ENCODE measurements at places on chromosomes 2 and 18.

DNA sequence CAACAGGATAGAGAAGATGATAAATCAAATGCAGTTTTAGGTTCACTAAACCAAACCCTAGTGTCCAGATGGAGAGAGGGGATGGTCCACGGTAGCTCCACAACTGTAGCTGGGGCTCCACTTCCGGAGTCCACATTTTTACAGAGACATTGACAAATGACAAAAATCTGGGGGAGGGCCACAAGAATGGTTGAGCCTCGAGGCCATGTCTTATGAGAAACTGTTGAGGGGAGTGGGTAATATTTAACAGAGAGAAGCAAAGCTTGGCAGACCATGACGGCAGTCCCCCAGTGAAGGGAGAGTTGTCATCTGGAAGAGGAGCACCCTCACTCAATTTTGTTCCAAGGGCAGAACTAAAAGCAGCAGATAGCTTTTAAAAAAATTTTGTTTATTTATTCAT lies 17.6 kb upstream of the EPHA4 start:
- DNase-seq, result no peak

GRCh38 chr2:105055613-105056012 lies 17.7 kb downstream of the MRPS9 start:
- no peak for DNase-seq

GRCh38 chr18:24043403-24043802 lies 28.8 kb downstream of the TTC39C start:
- no peak for DNase-seq

GRCh38 chr2:22281033-22281432 lies 1103.9 kb upstream of the KLHL29 start:
- DNase-seq, result no peak

DNA sequence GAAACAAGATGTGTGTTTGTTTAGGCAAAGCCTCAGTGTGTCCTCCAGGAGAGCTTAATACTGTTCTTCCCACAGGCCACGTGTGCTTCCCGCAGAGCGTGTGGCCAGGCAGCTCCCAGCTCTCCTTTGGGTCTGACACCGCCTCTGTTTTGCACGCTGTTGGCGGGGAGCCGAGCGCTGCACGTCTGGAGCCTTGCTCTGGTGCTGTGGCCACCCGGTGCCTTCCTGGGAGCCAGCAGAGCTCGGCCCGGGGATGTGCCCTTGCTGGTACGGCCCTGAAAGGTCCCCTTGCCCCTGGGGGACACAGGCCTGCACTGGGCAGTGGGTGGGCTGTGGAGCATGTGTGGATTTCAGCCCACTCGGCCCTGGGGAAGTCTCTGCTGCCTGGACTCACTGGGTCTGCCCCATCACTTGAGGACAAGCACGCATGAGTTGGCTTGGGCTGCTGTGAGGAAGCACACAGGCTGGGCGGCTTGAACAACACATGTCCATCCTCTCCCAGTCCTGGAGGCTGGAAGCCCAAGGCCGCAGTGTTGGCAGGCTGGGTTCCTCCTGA lies 160.7 kb upstream of the HDAC4 start:
- DNase-seq, result no peak

- DNase-seq, result no peak
Measured at GRCh38 chr2:9637330-9637729, 6.5 kb upstream of the YWHAQ start.

DNA sequence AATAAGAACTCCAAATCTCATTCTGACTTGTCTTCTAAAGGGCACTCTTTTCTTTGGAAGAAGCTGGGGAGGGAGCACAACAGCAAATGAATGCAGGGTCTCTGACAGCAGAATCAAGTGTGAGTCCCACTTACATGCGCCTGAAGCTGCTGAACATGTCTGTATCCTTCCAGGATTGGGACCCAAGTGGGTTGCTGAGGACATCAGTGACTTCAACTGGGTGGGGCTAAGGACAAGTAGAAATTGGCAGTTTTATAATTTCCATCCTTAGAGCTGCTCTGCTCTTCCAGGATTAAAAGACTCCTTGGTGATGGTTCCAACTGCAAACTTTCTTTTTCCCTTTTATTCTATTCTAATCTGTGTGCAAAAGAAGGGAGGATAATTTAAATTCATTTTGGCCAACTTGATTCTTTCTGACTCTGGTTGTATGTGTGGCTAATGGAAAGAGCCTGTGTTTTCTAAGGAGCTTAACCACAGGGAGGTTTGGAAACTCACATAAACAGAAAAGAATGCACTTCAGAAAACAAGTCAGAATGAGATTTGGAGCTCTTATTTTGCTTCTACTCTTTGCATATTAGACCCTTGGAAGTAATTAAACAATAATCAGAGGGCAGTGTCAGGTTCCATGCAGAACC lies 20.6 kb downstream of the ANTXR1 start:
- no peak for DNase-seq

GRCh38 chr2:74892609-74893008 lies 58.7 kb downstream of the HK2 start:
- DNase-seq, result no peak

GRCh38 chr18:31657823-31658669 lies 26.3 kb downstream of the B4GALT6 start:
- no peak for DNase-seq

DNA sequence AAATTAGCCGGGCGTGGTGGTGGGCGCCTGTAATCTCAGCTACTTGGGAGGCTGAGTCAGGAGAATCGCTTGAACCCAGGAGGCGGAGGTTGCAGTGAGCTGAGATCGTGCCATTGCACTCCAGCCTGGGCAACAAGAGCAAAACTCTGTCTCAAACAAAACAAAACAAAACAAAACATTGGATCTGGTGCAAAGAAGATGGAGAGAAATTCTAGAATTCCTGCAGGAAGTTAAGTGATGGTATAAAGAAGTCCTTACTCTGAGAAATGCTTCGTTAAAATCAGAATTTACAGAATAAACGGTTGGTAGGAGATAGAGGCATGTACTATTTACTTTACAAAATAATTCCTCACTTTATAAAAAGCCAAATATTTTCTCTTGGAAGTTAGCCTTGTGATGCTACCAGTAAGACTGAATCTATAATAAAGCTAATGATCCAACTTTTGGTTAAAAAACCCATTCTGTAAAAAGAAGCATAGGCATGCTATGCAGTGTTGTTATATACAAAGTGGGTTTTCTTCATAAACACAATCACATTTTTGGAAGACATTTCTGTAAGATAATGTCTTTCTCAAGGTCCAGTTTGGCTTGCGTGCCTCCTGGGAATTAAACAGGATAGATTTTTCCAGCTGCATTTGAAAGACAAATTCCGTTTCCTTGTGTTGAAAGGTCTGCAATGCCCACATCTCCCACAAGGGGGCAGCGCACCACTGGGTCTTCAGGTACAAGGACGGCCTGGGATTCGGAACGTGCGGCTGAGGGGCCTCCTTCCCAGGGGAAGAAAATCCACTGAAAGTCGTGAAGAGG lies 35.6 kb upstream of the PNO1 start:
- peak; percentile 63 for DNase-seq

GRCh38 chr2:239930871-239931771 lies 94.0 kb downstream of the NDUFA10 start:
- DNase-seq, result no peak

DNA sequence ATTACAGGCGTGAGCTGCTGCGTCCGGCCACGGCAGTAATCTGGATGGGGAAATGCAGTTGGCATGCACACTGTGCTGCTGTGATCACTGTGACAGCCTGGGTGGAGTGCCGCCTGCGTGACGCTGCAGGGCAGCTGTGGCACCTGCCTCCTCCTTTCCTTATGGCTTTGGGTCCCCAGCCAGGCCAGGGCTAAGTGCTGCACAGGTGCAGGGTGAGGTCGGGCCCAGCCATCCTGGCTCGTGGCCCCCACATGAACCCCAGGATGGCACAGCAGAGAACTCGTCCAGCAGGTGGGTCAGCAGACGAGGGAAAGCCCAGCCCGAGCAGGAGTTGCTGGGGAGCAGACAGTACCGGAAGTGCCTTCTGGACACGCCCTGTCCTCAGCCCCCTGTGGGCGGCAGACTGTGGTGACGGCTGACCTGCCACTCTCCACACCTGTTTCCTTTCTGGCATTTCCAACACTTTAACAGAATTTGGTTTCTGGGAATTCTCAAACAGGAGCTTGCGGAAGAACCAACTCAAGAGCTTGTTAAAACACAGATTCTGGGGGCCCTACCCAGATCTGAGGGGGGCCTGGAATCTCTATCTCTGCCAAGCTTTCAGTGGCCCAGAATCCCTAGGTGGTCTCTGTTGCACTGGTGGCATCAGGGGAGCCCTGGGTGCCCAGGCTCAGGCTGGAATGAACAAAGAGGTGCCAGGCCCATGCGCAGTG lies 16.9 kb downstream of the HS1BP3 start:
- DNase-seq, result no peak

DNA sequence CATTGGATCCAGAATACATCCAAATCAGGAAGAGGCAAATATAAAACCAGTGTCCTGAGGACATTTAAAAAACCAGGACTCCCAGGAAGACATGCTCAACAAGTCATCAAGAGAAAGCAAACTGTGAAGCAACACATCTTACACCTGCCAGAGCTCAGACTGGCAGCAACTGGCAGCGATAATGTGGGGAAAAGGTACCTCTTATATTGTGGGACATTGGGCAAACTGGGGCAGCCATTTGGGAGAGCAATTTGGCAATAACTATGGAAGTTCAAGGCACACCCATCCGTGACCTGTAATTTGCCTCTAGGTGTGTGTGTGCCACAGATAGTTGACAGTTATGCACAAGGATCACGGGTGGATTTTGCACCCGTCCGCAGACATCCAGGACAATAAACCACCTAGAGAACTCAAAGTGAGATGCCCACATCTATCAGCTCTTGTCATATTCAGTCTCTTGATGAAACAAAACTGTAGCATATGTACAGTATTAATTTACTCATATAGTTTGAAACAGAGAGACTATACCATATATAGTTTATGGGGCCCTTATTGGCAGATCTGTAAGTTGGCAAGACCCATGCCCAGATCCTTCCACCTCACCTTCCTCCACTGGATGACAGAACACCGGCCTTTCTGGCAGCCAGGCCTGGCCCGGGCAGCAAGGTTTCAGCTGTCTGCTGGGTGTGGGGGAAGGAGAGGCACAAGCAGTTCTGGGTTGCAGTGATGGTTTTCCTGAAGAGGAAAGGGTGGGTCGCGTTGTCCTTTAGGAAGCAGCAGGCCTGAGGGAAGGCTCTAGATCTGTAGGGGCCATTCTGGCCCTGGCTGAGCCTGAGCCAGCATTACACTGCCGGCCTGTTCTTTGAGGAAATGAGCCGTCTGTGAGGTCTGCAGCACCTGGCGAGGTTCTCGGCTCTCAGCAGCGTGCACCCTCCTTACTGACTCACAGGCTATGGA lies 18.8 kb downstream of the HJURP start:
- no peak for DNase-seq

GRCh38 chr18:58230438-58231179 lies 186.6 kb downstream of the NEDD4L start:
- no peak for DNase-seq

DNA sequence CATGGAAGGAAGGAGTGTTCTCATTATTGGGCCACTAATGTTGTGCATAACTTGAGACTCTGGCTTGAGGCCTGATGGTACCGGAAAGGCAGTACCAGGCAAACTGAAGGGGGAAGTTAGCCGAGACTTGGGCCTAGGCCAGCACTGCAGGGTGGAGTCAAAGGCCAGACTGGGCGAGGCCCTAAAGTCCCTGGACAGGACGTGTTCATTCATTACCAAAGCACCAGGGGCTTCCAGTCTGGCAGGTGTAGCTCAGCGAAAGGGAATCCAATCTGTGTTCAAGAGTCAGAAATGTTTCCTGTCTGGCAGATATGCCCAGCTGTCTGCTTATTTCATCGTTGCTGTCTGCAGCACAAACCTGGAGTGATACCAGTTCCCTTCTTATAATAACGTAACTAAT lies 4.7 kb upstream of the ITSN2 start:
- no peak for DNase-seq

DNA sequence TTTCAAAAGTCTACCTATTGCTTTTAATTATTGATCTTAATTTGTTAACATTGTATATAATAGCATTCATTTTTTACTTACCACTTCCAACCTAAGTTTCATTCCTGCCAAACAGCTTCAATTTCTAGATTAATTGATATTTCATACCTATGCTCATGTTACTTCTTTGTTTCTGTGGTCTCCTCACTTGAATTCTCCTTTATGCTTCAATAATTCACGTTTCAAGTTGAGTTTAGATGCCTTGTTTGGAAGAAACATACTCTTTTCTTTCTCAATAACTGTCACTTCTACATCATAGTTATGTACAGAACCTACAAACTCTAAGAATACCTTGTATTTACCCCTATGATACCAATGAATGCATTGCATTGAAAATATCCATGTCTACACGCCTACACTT lies 862.2 kb upstream of the LRATD1 start:
- DNase-seq, result no peak

- DNase-seq, result peak; percentile 51
Measured at GRCh38 chr2:230411570-230412370, 4.2 kb upstream of the SP100 start.

- no peak for DNase-seq
Measured at GRCh38 chr2:138201286-138201685, 237.0 kb downstream of the HNMT start.

DNA sequence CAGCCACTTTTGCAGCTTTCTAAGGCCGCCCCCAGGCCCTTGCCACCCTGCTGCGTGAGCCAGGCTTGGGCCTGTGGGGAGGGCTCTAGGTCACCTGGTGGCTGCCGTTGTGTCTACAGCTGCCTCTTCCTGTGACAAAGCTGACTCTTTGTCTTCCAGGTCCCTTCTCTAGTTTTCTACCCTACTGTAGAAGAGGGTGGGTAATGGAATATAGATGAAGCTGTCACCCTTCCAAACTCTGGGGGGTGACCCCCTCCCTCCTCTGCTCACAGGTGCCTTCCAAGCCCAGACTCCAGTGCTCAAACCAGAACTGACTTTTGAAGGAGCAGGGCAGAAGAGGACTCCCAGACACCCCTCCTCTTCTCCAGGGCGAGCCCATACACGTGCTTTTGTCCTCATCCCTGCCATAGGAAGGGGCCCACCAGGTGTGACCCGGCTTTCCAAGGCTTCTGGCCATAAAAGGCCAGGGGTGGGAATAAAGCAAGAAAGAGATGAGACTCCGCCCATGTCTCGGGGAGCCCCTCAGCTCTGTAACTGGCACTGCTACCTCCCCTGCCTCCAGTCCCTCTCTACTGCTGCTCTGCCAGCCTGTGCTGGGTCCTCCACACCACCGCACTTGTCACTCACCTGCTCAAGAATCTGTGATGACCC lies 17.9 kb upstream of the SDC1 start:
- no peak for DNase-seq

DNA sequence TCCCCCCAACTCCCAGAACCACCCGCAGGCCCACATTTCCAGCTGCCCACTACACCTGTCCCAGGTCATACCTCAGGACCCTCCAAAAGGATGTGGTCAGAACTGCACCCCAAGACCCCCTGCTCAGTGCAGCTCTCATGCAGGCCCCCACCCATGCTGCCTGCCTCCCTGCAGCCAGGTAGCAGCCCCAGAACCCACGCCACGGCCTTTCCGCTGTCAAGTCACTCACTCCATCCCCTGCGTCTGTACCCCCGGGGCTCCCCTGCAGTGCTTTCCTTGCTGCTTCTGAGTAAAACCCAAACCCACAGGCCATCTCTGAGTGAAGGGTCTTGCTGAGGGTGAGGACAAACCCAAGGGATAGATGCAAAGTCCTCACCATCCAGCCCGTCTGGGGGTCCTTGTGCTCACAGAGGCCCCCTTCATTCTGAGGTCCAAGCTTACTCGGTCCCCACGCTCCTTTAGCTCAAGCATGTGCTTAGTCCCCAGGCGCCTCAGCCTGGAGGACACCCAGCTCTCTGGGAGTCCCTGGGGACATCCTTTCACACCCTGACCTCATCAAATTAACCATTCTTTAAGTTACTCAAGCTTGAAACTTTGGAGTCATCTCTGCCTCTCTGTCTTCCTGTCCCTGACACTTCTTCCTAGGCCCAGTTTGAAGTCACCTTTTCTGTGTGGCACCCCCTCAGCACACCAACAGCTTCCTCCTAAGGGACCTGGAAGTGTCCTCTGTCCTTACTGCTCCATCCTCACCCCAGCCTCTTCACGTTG lies 130.1 kb downstream of the SMAD7 start:
- no peak for DNase-seq

Measured in effector memory CD8-positive, alpha-beta T cell (primary cell).